Skeletal muscle cell (primary cell): ENCODE measurements at places on chromosomes 16 and 17.

DNA sequence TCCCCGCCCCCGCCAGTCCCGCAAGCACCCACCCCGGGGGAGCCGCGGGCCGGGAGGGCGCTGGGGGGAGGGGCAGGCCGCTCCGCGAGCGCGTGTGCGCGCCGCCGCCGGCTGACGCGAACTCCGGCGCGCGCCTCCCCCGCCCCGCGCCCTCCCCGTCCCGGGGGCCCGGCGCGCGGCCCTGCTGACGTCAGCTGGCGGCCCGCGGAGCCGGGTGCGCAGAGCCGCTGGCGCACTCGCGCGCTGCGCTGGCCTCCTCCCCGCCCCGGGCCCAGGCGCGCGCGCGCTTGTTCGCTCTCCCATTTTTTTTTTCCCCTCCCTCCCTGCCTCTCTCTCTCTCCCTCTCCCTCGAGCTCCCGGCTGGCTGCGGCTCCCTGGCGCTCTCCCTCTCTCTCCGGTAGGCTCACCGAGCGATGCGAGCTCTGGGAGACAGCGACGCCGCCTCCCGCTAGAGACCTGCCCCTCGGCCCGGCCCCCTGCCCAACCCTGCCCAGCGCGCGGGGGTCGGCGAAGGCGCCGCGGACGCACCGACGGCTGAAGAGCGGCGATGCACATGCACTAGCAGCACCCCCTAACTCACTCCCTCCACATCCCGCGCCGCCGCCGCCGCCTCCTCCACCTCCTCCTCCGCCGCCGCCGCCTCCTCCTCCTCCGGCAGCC is at the start of gene GNAO1:
Gene GNAO1, plus strand, starts transcription at position 334 of the 660 bp plus-strand sequence. CDS start 747 bp downstream, outside the sequence.
- peak; percentile 9 for DNase-seq

- no peak for DNase-seq
Observed at GRCh38 chr16:5187402-5187952, 89.9 kb upstream of the EEF2KMT start.

DNA sequence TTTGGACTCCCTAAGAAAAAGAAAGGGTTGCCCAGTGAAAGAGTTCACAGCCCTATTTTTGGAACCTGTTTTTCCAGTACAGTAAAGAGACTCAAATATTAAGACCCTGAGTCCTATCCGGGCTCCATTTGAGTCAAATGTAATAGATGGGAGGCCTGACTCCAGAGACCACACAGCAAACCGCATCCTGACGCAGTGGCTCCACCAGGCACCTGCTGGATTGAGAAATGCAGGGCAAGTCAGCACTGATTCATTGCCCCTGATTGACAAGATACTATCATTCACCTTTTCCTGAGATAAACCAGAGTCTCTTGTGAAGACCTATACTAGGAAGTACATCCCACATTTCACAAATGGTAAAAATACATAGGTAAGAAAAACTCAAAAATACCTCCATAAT is 715.7 kb upstream of the SOX9 start:
- no peak for DNase-seq

DNA sequence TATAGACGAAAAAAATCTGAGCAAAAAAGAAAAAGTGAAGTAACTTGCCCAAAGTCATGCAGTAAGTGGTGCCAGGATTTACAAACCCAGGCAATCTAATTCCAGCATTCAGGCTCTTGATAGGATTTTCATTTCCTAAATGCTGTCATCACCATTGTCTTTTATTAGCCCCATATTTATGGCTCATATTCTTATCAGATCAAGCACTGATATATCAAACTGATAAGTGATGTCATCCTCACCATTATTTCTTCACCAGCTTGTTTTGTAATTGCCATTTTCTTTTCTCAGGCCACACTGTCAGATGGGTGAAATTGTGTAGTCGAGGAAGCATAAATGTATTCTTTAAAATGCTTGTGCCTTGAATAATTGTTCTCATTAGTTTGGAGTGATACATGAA is 1.3 kb downstream of the RAD51C start:
- no peak for DNase-seq

DNA sequence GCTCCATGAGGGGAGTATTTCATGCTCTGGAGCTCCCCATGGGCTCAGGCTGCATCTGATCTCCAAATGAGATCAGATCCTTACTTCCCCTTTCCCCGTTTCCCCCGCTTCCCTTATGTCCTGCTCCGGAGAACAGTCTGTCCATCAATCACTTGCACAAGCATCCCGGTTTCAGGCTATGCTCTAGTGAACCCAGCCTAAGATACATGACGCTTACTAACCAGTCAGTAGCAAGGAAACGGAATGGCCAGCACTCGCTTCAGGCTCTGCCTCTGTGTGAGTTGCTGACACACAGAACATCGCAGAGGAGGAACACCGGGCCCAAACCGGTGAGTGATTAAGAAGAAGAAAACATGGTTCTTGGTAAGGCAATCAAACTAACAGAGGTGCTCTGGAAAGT is 9.4 kb upstream of the ATP5MC1 start:
- no peak for DNase-seq

GRCh38 chr16:79639576-79640311 is 39.2 kb upstream of the MAF start:
- DNase-seq = no peak

DNA sequence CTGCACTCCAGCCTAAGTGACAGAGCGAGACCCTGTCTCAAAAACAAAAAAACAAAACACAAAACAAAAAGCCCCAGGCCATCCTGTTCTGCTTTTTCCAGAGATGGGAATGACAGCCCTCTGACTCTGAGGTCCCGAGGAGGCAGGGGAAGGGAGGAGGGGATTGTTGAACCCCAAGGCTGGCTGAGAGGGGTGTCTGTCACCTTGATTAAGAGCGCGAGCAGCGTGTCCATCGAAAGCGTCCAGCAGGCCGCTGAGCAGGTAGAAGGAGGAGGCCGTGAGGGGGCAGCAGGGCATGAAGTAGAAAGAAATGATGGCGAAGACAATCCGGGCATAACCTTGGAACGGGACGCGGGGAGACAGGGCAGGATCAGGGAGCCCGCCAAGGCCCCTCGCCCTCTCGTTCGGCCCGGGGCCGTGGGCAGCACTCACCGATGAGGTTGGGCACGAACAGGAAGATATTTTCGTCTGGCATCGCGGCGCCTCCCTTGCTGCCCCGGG is 593 bp downstream of the CDIPT start:
- no peak for DNase-seq

DNA sequence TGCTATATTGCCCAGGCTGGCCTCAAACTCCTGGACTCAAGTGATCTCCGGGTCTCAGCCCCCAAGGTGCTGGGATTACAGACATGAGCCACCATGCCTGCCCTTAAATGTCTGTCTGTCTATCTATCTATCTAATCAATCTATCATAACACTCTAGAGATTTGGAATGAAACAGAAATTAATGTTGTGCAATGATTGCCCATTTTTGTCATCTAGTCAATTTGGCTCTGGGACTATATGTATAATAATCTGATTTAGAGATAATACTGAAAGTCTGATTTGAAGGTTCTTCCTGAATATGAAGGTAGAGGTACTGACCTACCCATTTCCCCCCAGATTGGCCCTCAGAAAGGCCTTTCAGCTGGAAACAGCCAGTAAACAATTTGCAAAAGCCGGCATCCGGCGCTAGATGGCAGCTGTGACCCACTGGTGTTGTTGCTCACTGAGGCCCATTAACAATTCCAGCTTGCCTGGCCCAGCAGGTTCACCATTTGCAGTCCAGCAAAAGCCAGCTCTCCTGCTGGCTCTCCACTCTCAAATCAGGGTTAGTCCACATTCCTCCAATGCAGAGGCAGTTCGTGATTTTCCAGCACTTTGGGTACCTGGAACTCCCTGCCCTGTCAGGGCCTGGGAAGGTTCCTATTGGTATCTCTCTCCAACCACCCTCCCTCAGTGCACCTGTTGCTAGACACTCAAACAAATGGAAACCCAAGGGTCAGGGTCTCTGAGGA is 22.9 kb upstream of the C16orf87 start:
- no peak for DNase-seq

GRCh38 chr17:7004398-7005253 is 7.8 kb upstream of the RNASEK start:
- no peak for DNase-seq

DNA sequence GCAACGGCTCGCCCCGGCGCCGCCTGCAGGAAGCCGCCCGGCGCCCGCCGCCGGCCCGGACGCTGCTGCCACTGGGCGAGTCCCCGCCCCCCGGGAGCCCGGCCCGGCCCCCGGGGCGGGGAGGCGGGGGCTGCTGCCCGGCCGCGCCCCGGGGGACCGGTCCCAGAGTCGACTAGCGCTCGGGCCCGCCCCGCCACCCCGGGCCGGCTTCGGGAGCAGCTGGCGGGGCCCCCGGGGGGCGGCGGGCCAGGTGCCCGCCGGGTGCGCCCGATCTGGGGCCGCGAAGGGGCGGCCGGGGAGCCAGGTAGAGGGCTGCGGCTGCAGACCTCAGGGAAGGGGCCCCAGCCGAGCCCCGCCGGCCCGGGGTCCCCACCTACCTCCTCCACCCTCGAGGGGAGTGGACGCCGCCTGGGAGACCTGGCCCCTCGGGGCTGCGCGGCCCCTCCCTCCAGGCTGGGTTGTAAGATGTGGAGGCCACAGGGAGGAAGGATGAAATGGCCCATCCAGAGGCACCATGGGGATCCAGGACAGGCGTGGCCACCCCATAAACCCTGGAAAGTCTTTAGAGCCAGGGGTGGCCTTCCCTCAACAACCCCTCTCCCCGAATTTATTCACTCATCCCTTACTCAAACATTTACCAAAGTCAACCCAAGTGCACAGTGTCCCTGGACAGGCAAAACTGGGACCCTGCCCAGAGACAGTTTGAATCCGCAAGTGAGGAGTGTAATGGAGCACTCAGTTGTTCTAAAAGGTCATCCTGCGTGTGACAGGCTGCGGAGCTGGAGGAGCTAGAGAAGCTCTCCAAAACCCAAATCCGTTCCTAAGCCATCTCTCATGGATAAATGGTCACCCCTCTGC is at the start of gene CDYL2:
Gene CDYL2, minus strand, starts transcription at position 73 of the 858 bp plus-strand sequence. CDS start 425 bp downstream, outside the sequence.
- no peak for DNase-seq

GRCh38 chr16:84198401-84198800 is 7.4 kb downstream of the ADAD2 start:
- DNase-seq = peak; percentile 51

- no peak for DNase-seq
Observed at GRCh38 chr17:50641357-50641756, 6.7 kb downstream of the ABCC3 start.

- no peak for DNase-seq
Observed at GRCh38 chr17:33753452-33753851, 460.4 kb upstream of the ASIC2 start.

- no peak for DNase-seq
Observed at GRCh38 chr16:88886845-88887521, 20.5 kb upstream of the PABPN1L start.

GRCh38 chr16:66364117-66364958 is 2.2 kb upstream of the CDH5 start:
- no peak for DNase-seq

GRCh38 chr16:88349153-88349902 is 33.4 kb upstream of the ZNF469 start:
- no peak for DNase-seq

- peak; percentile 85 for DNase-seq
Observed at GRCh38 chr16:89921702-89922476, 1.3 kb upstream of the TUBB3 start.

DNA sequence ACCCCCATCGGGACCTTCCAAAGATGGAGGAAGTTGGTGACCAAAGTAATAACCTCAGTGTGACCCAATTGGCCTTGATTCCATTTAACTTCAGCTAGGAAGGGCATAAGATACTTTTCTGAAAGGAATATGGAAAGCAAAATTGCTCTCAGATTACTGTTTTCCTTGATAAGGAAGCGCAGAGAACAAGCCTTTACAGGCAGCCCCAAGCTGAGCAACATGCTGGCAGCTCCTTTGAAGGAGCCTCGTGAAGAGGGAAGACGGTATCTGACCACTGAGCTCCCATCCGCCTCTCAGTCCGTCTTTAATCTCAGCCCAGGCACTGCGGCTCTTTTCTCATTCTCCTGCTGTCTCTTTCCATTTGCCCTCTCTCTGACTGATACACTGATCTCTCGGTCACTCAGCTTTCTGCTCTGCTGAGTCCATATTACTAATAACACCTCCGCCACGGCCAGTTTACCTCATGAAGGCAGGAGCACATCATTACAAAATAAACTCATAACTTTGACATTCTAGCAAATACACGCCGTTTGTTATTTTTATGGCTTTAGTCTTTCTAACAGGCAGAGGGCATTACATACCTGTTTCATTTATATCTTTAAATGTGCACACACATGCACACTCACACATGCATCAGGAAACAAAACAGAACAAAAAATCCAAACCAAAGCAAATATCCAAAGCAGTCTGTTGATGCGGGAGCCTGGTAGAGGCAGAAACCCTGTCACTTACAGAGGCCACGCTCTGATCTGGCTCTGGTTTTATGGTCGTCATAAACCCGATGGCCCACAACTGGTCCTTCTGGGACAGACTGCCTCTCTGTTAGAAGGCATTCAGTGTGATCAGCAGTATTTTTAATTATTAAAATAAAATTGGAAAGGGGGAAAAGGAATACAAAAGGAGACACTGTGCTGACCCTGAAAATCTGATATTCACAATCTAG is 183.2 kb downstream of the AATF start:
- DNase-seq = no peak

- no peak for DNase-seq
Observed at GRCh38 chr17:77210331-77210730, 69.6 kb downstream of the SEC14L1 start.

GRCh38 chr16:85187002-85187401 is 74.7 kb upstream of the CIBAR2 start:
- DNase-seq = no peak
